ENCODE measurements at places on chromosomes 3 and 15.

GRCh38 chr15:29668120-29668602, 154.1 kb downstream of the TJP1 start:
- no peak for DNase-seq

GRCh38 chr3:113953677-113954076, 5.9 kb downstream of the ZDHHC23 start:
- DNase-seq, result no peak

DNA sequence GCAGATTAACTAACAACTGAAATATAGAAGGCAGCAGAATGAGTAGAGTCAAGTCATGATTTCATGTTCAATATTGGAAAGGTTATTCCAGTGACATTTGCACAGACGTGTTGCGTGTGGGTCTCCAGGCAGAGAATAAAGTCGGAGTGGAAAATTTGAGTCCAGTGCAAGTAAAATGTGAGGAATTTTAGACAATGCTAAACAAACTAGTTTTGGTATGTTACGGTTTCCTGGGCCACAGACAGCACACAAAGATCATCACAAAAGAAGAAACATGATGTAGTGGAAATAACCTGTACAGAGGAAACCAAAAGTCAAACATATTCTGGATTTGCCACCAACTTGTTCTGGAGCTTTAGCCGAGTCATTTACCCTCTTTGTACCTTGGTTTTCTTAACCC, 367 bp downstream of the OR4F6 start:
- DNase-seq, result no peak

DNA sequence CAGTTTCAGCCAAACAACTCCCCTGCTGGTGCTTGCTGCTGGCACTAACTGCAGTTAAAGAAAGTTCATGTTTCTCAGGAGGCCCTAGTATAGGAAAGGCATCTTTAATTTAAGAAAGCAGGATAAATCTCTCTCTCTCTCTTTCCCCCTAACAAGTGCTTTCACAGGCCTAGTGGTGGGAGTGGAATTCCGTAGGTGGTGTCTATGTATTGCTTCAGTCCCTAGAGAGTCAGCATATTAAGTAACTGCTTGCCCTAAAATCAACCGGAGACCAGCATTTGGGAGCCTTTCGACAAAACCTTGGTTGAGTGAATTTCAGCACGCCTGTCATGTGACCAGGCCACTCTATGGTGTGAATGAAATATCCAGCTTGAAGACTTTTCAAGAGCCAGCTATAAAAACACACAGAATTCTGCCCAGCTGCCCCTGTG, 169.2 kb upstream of the TGFBR2 start:
- no peak for DNase-seq

GRCh38 chr3:43194490-43195114, 88.7 kb upstream of the POMGNT2 start:
- DNase-seq, result no peak

GRCh38 chr3:125594581-125595011, 701 bp downstream of the OSBPL11 start:
- no peak for DNase-seq

- no peak for DNase-seq
Observed at GRCh38 chr3:169299889-169300288, 363.6 kb downstream of the MECOM start.

- DNase-seq, result peak; percentile 27
Observed at GRCh38 chr3:53134631-53135232, 4.5 kb upstream of the RFT1 start.

DNA sequence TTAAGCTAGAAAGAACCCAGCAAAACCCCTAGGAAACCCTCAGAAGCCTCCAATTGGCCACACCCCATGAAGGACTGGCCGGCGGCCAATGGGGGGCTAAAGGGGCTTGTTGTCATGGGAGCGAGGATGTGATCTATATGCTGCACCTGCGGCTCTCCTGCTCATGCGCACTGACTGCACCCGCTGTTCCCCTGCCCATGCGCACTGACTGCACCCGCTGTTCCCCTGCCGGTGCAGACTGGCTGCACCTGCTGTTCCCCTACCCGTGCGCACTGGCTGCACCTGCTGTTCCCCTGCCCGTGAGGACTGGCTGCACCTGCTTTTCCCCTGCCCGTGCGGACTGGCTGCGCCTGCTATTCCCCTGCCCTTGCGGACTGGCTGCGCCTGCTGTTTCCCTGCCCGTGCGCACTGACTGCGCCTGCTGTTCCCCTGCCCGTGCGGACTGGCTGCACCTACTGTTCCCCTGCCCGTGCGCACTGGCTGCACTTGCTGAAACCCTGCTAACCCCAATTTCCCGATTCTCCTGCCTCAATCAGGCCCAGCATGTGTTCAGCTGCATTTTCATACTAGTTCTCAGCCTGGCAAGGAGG, 16.8 kb upstream of the MCCC1 start:
- DNase-seq, result no peak

GRCh38 chr3:42660898-42661297, 7.4 kb downstream of the ZBTB47 start:
- DNase-seq, result no peak

DNA sequence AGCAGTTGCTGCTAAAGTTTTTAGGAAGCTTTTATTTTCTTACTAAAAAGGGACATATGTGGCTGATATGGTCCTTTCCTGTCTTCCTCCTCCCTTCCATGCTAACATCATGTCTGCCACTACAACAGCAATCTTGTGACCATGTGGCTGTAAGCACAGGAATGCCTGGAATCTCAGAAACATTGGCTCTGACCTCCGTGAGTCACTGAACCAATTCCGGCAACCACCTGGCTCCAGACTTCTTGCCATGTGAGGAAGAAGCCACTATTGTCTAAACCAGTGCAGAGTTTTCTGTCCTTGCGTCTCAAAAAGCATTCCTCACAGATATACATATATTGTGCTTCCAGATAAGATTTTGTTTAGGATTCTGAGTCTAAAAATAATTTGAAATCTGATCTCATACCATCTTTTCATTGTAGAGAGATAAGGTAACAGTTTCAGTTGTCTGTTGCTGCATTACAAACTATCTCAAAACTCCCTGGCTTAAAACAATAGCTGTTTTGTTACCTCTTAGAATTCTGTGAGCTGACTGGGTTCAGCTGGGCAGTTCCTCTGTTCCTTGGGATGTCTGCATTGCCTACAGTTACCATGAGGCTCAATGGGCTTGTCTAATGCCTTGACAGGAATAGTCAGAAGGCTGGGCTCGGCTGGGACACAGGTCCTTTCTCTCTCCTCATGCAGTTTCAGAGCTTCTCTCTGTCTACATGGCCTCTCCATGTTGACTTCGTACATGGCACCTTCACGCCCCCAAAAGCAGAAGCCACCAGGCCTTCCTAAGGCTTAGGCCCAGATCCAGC, 77.3 kb upstream of the MAGI1 start:
- DNase-seq, result no peak

DNA sequence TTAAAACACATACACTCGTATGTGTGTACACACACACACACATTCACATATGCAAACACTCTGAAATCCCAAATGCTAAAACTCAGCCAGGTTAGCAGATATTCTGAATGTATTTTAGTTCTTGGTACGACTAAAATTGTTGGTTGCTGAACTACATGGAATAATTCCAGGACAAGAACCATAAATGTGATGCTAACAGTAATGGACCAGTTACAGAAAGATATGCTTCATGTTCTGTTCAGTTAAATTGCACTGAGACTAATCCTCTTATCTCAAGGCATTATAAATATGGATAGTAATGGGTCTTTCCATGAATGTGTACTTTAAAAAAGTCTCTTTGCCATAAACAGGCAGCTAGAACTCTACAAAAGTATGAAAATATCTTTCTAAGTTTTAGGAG, 113.3 kb downstream of the FRMD4B start:
- DNase-seq, result no peak

DNA sequence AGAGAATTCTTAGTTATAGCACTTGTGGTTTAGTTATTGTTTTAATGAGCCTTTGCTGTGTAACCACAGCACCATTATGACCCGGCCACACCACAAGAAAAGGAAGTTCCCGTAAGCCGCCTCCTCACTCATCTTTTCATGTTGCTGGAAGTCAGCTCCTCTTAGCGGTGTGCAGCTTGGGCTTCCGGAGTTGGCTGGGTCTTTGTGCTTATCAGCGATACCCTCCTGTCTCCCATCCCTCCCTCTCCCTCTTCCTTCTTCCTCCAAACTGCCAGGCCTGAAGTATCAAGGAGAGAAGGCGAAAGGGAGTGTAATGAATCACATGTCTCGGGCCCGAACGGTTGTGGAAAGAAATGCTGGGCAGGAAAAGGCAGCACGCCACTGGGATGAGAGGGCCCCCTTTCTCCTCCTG, 353.5 kb downstream of the MCTP2 start:
- DNase-seq, result peak; percentile 19

- no peak for DNase-seq
Observed at GRCh38 chr3:112498914-112499711, at the start of gene BTLA. Gene BTLA, minus strand, starts transcription at chr3:112499472. Its CDS starts 114 bp downstream, at chr3:112499358.

- DNase-seq, result no peak
Observed at GRCh38 chr3:108538083-108538482, 27.7 kb upstream of the MYH15 start.

GRCh38 chr3:57715686-57716085, 22.8 kb upstream of the DENND6A start:
- no peak for DNase-seq

DNA sequence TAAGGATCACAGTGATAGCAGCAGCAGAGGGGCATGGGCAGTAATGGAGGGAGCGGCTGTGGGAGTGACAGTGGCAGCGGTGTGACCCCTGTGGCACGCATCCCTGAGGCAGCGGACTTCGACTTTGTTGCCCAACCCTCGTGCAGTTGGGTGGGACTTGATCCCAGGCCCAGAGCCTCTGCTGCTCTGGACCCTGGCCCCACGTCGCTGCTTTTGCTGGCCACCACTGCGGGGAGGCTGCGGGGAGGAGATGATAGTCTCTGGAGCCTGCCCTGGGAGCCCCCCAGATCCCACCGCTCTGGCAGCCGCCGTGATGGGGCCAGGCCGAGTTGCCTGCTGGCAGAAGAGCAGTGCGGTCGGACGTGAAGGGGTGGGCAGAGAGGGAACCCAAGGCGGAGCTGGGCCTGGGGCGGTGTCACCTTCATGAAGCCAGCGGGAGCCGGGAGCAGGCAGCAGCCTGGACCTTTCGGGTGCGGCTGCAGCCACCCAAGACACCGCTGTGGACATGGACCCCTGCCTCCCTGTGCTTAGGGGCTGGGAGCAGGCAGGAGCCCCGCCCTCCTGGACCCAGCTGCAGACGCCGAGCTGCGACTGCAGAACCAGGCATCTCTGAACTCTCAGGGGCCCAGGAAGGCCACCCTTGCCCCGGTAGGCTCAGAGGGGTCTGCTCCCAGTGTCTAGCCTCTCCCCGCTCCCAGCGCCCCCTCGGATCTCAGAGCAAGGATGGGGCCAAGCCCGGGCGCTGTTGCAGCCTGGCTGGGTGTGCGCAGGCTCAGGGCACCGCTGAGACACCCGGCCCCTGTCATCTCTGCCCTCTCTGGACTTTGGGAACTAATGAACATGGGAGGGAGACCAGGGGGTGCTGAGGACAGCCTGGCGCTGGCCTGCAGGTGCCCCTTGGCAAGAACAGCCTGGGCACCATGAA, 38.3 kb downstream of the COMMD2 start:
- no peak for DNase-seq

DNA sequence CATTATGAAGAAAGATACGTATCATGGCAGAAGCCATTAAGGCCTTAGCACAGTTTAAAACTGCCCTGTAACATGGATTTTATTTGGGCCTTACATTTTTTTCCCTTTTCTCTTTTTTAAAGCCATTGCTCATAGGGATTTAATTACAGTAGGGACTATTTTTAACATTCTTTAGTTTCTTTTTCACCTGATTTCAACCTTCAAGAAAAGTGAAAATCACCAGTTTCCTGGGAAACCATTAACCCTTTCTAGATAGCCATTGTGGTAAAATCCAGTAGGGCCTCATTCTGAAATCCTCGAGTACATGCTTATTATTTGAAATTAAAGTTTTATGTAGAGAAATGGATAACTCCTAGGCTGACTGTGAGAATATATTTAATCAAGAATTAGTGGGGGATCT, 3.1 kb downstream of the SPRED1 start:
- no peak for DNase-seq

DNA sequence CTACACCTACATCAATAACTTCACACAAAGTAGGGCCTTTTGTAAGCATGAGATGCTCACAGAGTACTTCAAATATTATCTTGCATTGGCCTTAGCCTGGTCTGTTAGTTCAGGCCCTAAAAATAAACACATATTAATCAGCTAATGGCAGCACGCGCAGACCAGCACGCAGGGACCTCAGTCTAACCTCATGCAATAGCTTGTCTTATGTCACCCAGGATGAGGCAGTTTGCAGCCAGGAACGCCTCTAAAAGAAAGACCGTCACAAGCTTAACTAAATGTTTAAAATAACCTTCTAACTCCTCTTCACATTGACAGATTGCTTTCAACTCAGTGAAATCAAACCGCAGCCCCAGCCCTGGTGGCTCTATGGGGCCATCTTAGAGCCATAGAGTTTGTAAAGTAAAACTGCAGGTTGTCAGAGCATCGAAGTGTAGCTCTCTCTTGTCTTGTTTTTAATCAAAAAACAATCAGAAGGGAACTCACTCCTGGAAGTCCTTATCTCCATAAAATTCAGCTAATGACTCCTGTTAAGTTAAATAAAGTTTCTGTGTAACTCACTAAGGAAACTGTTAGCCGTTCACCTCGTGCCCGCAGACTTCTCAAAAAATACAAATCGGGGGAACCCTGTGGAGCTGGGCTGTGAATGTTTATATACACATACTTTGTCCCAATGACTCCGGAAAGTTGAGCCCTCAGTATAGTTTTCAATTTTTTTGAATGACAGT, 212.6 kb downstream of the CDIN1 start:
- DNase-seq, result no peak

GRCh38 chr3:39183211-39184080, 8.9 kb downstream of the XIRP1 start:
- DNase-seq, result no peak

DNA sequence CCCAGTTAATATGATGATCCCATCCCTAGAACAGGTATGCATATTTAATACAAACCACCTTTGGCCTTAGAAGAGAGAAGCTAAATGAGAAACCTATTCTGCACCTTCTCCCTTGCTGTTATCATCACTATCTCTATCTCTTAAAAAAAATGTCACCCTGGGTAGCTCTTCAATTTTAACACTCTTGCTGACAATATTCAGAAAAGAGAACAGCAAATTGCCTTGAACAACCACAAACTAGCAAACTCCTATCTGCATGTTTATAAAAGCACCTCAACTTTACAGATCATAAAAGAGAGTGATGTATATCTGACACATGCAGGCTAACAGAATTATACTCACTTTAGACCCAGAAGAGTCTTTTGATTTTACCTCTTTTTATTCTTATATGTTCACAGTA, 7.4 kb downstream of the TOP2B start:
- DNase-seq, result no peak

- DNase-seq, result no peak
Observed at GRCh38 chr15:96125721-96126415, 204.6 kb upstream of the NR2F2 start.

GRCh38 chr3:115323380-115323779, 176.3 kb upstream of the ZBTB20 start:
- no peak for DNase-seq

DNA sequence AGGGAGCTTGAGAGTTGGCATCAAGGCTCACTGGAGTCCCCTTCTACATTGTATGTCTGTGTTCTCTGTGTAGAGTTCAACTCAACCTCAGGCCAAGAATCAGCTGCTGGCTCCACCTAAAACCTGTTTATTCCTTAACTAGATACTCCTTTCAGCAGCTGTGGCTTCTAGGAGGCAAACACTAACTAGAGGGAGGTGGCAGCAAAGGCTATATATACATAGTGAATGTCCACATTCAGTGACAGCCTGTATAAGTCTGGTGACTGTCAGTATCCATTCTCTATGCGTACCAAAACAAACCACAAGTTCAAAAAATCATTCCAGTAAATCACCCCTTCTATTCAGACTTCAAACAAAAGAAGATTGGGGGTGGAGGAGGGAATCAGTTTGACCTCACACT, 184.3 kb downstream of the CDIN1 start:
- DNase-seq, result no peak

- no peak for DNase-seq
Observed at GRCh38 chr3:188187053-188187452, 33.1 kb downstream of the LPP start.

All from stimulated activated CD8-positive, alpha-beta memory T cell treated with anti-CD3 and anti-CD28 coated beads, Interleukin-7, amount 100 ng/mL, for 1 hour (primary cell).